ENCODE measurements at places on chromosomes 2 and 18. TPM values are rescaled to one million over a fixed set of nuclear protein-coding genes. Genes with fewer than 3 reads are reported as not detected.

Gene CCBE1
- total RNA-seq = 5.1 TPM

Gene ABCG5
- total RNA-seq = not detected

Gene SLC8A1
- total RNA-seq = 20.1 TPM

Gene GAL3ST2
- not detected for total RNA-seq

Gene KCNG2
- not detected for total RNA-seq

Data from SJSA1 (cell line).